ENCODE measurements at places on chromosomes 6 and 20.

GRCh38 chr6:150418827-150419594 lies 50.2 kb downstream of the IYD start:
- DNase-seq = peak; percentile 39

- DNase-seq = no peak
Observed at GRCh38 chr6:90939906-90940305, 353.0 kb upstream of the MAP3K7 start.

GRCh38 chr6:117280922-117281321 lies 15.6 kb downstream of the VGLL2 start:
- DNase-seq = no peak

DNA sequence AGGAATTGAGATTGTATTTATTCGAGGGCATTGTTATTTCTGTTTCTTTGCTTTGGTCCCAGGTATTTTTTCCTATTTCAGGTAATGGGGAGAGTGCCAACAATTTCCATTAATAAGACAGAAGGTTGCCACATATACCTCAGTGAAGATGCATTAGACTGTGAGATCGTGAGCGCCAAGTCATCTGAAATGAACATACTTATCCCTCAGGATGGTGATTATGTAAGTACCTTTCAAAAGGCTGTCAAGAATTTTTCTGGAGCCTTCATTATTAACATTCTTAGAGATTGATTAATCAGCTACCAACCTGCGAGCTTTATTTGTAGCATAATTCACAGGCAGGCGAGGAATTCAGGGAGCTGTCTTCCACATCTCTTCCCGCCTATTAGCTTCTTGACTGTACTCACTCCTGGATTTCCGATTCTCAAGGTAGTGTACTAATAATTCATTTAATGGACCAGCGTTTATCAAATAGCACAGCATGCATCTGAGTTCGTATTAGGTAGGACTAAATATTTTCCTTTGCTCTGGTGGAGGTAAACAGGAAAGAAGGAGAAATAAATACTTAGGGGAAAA lies 48.6 kb upstream of the FAM8A1 start:
- DNase-seq = no peak

GRCh38 chr6:45156075-45156474 lies 172.1 kb upstream of the RUNX2 start:
- no peak for DNase-seq

DNA sequence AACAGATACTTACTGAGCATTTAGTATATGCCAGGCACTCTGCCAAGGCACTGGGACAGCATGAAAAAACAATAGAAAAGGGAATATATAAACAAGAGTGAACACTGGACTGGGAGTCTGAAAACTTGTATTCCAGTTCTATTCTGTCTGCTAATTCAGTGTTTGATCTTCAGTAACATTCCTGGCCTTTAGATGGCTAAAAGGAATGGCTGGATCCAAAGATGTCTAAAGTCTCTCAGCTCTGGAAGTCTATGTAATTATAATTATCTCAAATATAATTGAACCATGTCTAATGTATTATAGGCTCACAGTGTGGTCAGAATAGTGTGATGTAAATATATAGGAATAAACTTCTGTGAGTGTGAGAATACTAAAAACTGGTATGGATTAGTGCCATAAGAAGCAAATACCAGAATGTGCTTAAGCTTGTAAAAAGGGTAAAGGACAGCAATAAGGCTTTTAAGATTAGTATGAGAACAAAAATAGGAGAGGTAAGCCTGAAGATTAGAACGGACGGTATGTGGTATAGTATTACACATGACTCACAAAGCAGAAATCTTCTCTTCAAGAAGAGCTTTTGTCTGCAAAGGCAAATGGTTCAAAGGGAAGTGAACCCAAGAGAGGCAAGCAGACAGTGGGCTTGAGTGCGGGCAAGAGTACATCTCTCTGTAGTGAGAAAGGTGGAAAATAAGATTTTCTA lies 68.5 kb downstream of the TMEM200A start:
- no peak for DNase-seq

DNA sequence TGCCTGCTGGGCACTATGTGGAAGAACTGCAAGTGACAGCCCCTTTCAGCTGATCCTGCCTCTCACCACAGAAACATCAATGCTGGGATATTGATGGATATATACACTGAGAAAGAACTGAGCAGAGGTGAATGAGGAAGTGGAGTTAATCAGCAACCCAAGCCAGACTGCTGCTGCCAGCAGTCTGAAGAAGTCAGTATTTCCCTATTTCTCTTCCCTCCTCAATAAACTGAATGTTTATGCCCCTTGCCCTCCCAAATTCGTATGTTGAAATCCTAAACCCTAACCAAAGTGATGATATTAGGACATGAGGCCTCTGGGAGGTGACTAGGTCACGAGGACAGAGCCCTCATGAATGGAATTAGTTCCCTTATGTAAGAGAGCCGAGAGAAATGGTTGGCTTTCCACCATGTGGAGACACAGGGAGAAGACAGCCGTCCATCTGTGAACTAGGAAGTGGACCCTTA lies 76.3 kb downstream of the CDK19 start:
- no peak for DNase-seq

DNA sequence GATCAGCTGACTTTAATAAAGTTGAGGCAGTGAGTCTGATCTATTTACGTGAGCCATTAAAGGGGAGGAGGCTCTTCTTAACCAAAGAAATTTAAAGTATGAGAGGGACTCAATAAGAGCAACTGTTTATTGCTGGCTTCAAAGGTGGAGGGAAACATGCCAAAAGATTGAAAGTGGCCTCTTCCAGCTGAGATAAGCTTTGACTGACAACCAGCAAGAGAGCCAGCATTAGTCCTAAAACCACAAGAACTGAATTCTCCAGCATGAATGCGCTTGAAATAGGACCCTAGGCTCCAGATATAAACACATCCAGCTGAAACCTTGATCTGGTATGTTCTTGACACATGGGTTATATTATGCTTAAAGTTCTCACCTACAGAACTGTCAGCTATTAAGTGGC lies 123.1 kb upstream of the GJE1 start:
- no peak for DNase-seq

- DNase-seq = no peak
Observed at GRCh38 chr6:49490633-49491032, 9.1 kb upstream of the GLYATL3 start.

GRCh38 chr6:3747100-3747737 lies 4.3 kb downstream of the PXDC1 start:
- DNase-seq = no peak

GRCh38 chr6:37173493-37174195 lies 3.7 kb downstream of the PIM1 start:
- peak; percentile 42 for DNase-seq

GRCh38 chr6:129497481-129498441 lies 212.2 kb downstream of the ARHGAP18 start:
- DNase-seq = no peak

- no peak for DNase-seq
Observed at GRCh38 chr6:42530296-42530695, 33.5 kb upstream of the UBR2 start.

GRCh38 chr6:168272415-168273325 lies 46.9 kb downstream of the DACT2 start:
- DNase-seq = no peak

GRCh38 chr6:64266351-64266821 lies 630.8 kb downstream of the PHF3 start:
- no peak for DNase-seq

DNA sequence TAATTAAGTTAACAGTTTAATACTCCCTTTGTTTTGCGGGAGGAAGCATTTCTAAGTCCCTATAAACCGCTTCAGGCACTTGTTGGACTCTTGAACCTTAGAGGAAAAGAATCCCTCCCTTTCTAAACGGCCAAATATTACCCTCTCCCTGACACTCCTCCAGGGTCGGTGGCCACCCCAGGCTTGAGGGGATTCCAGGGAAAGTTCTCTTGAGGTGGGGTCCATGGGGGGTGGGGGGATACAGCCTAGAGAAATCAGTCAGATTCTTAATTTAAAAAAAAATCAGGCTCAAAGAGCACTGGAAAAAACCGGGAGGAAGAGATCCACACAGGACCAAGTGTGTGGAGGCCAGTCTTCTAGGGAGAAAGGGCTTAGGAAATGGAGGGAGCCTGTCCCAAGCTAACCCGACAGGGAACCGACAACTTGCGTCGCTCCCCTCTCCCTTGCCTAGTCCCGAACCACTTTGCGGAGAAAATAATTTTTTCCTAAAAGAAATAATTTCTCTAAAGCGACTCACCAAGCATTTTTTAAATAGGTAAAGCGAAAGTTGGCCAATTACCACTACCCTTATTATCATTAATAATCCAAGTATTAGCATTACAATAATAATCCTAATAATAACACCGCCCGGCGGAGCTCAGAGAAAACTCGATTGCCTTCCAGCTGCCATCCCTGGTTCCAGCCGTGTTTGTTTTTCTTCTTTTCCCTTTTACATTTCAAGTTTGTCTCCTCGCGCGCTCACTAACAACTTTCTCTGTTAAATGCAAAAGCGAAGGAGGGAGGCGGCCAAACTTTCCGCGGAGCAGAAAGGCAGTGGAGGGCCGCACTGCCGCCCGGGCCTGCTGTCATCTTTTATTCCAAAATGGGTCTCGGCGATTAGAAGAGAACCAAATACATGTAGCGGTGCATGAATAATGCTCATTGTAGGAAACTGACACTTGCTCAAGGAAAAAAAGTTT lies 4.8 kb downstream of the NR2E1 start:
- no peak for DNase-seq

DNA sequence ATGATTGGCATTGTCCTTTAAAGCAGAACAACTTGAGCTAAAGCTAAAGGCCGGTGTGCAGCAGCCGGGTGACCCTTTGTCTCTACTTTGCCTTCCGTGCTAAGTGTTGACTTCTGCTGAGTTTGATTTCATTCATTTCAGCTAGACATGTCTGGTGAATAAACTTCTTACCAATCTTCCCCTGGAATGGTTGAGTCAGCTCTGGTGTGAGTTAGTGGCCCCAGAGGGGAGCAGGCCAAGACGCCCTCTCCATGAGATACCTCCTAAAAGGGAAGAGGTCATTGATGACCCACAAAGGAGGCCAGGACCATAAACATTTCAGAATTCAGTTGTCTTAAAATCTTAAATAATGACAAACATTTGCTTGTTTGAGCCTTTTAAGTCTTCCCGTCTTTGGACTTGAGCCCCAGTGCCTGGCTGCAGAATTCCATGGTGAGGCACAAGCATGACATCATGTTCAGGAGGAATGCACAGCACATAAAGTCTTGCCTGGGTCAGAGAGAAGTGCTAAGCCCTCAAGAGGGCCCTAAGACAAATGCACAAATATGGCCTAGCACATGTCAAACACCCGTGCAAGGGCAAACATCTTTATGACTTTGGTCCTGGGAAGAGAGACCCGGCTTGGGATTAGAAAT lies 96.3 kb upstream of the NEDD9 start:
- no peak for DNase-seq
